Stimulated activated CD4-positive, alpha-beta T cell treated with anti-CD3 and anti-CD28 coated beads, Interleukin-4, amount 100 ng/mL, for 1 hour (primary cell): ENCODE measurements at places on chromosomes 6 and 20.

DNA sequence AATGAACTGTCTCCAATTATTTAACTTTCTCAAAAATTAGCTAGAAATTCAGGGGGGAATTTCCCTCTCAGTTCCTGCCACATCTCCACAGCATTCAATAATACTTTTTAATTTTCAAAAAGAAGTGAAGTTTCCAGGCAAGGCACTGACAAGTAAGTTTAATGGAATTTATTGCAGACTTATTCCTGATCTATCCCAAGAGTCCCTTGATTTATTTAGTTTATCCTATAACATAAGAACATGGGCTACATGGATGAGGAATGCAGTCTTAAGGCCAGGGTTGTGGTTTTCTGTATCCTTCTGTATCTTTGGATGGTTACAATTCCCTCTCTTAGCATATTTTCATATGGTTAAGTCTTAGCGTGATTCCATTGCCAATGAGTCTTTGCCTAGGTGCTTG lies 126.5 kb downstream of the TSHZ2 start:
- no peak for DNase-seq

- no peak for DNase-seq
These were observed 40.4 kb upstream of the PRELID3B start for GRCh38 chr20:59082981-59083380.

GRCh38 chr6:19432966-19433498 lies 404.1 kb upstream of the ID4 start:
- no peak for DNase-seq

GRCh38 chr6:19287928-19288327 lies 549.2 kb upstream of the ID4 start:
- DNase-seq, result no peak

GRCh38 chr20:57435498-57436222 lies 44.5 kb downstream of the RBM38 start:
- DNase-seq, result peak; percentile 25

- DNase-seq, result no peak
These were observed 88.0 kb downstream of the MRPL14 start for GRCh38 chr6:44039191-44039719.

DNA sequence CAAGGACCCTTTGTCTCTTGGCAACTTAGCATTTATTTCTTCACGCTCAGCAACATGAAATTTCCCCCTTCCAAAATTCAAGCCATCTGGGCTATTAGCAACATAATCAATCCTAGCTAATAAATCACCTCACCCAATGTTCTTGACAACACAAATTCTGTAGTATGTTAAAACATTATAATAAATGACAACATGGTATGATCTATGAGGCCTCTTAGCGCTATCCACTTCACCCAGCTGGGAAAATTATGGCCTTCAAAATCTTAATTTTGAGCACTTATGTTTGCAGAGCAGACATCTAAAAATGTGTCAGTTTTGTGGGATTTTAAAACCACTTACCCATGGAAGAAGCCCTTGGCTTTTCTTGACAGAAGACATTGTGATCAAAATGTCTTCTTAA lies 181.9 kb downstream of the HDGFL1 start:
- no peak for DNase-seq

GRCh38 chr6:115835314-115835713 lies 225.4 kb downstream of the FRK start:
- DNase-seq, result no peak

DNA sequence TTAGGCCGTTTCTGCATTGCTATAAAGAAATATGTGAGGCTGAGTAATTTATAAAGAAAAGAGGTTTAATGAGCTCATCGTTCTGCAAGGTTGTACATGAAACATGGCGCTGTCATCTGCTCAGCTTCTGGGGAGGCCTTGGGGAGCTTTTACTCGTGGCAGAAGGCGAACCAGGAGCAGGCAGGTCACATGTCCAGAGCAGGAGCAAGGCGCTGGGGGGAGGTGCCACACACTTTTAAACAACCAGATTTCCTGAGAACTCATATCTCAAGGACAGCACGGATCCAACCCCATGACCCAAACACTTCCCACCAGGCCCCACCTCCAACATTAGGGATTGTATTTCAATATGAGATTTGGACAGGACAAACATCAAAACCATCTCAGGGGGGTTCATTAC lies 6.4 kb upstream of the SLC13A3 start:
- DNase-seq, result no peak

GRCh38 chr6:103405321-103405720 lies 1454.4 kb downstream of the HACE1 start:
- DNase-seq, result no peak

- no peak for DNase-seq
These were observed 304.9 kb downstream of the EYA4 start for GRCh38 chr6:133546098-133546497.

DNA sequence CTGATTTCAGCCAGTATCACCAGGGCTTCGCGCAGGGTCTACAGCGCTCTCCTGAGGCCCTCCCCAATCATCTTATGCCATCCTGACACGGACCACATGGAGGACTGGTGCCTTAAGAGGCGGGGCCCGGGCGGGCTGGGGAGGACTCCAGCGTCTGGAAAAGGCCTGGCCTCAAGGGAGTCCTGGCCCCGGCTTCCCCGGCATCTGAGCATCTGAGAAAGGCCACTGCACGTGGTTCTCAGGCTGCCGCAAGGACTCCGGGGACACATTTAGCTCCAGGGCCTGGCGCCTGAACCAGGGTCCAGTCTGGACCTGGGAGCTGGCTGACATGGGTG lies 21.4 kb downstream of the BHLHE23 start:
- DNase-seq, result no peak

DNA sequence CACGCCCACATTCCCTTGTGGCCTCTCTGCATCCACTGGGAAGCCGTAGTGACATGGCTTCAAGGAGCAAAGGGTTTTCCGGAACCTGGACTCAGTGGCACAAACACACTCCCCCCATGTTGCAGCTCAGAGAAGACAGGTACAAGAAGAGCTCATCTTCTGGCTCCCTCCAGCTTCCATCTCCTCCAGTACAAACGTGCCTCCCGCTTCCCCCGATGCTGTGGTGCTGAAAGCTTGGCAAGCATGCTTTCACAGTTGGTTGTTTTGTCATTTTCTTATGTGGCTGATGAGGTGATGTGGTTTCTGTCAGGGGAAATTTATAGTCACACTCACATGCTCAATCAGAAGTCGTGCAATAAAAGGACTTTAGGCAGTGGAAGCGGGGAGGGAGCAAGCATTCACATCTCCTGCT lies 258.5 kb downstream of the KIF16B start:
- no peak for DNase-seq

- no peak for DNase-seq
These were observed 1707.8 kb downstream of the GRIK2 start for GRCh38 chr6:103101267-103101666.

GRCh38 chr6:26129656-26130055 lies 42.4 kb downstream of the HFE start:
- DNase-seq, result no peak
